Activated effector memory CD4-positive, alpha-beta T cell treated with Interleukin-2 at 50 U/mL for 16 hours (primary cell): ENCODE measurements at places on chromosomes 11 and 22.

DNA sequence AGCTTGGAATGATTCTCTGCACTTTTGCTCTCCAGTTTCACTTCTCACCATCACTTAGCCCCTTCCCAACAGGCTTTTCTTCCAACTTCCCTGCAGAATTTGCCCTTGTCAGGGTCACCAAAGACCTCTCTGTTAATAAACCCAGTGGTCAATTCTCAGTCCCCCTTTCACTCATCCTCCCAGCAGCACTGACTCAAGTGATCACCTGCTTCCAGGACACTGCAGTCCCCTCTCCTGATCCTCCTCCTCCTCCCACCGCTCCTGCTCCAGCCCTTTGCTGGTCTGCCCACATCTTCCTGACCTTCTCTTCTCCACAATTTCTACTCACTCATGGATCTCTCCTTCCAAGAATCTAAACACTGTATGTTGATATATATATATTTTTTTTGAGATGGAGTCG, 57.9 kb downstream of the SHISAL1 start:
- DNase-seq, result no peak

DNA sequence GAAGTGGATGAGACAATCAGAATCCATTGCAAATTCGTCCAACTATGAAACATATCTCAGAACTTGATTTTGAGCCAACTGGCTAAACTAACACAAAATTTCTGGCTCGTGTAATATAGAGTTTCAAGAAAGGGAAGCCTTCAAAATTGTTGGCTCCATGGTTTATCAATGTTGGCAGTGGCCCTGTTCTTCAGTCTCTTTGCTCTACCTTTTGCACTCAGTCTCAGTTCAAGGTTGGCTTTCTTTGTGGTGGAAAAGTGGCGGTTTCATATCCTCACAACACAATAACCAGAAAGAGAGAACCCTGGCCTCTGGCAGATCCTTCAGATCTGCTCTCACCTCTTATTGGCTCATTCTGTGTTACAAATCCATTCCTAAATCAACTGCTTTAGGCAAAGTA, 473.8 kb upstream of the API5 start:
- no peak for DNase-seq

GRCh38 chr22:48973694-48974041, 854.0 kb downstream of the BRD1 start:
- DNase-seq, result no peak

- DNase-seq, result no peak
Measured at GRCh38 chr11:40338739-40339138, 1120.7 kb downstream of the LRRC4C start.

- DNase-seq, result no peak
Measured at GRCh38 chr11:129739339-129739738, 76.3 kb upstream of the TMEM45B start.

DNA sequence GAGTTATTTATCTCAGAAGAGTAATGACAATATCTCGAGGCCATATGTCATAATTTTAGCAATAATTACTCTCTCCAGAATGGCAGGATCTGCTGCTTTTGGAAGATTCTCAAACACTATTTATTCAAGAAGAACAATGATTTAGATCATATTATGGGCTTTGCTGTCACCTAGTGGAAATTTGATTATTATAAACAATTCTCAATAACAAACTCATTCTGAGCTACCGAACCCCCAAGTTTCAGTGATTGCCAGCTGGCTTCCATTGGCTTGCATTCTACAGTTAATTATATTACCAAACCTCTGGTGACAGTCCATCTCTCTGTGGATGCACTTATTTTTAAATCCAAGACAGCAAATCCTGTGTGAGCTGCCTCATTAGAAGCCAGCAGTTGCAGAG, 27.9 kb upstream of the SLC36A4 start:
- no peak for DNase-seq

DNA sequence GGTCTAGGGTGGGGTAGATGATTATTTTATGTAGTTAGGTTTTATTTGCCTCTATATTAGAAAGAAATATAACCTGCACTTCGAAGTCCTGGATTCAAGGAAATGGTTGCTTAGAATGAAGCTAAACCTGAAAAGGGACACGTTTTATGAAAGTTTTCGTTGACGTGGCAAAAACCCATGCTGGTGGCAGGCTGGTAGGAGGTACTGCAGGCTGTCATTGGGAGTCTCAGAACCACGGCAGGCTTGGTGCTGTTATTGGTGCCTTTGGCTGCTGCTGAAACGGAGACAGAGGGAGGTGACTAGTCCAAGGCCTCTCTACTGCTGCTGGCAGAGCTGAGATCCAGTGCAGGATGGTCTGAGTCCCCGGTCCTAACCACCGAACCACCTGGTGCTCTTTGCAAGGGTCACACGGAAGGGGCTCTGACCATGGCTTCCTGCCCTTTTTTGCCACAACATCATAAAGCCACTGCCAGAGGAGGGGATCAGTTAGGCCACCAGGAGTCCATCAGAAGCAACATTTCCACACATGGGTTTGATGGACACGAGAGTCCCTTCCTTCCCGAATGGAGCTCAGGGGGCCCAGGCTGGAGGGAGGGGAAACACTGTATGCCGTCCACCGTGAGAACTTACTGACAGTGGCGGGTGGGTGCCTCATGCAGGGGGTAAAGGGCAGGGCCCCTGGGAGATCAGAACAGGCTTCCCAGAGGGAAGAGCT, 13.4 kb downstream of the CSF2RB start:
- no peak for DNase-seq

DNA sequence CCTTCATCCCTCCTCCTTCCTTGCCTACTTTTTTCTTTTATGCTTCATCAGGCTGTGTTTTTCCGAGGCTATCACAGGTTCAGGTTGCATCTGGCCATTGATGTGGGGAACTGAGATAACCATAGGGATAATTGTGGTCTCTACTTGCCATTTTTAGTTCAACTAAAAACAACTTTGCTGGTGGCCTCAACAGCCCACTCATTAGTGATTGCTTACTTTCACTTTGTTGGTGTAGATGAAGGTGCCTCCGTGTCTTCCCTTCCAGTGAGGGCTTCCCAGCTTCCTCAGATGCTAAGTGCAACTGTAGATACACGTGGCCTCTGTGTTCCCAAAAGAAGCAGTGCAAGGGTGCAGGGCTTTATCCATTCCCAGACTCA, 35.0 kb downstream of the KCNJ1 start:
- DNase-seq, result no peak

- DNase-seq, result no peak
Measured at GRCh38 chr11:45997599-45997998, 75.1 kb downstream of the LARGE2 start.

DNA sequence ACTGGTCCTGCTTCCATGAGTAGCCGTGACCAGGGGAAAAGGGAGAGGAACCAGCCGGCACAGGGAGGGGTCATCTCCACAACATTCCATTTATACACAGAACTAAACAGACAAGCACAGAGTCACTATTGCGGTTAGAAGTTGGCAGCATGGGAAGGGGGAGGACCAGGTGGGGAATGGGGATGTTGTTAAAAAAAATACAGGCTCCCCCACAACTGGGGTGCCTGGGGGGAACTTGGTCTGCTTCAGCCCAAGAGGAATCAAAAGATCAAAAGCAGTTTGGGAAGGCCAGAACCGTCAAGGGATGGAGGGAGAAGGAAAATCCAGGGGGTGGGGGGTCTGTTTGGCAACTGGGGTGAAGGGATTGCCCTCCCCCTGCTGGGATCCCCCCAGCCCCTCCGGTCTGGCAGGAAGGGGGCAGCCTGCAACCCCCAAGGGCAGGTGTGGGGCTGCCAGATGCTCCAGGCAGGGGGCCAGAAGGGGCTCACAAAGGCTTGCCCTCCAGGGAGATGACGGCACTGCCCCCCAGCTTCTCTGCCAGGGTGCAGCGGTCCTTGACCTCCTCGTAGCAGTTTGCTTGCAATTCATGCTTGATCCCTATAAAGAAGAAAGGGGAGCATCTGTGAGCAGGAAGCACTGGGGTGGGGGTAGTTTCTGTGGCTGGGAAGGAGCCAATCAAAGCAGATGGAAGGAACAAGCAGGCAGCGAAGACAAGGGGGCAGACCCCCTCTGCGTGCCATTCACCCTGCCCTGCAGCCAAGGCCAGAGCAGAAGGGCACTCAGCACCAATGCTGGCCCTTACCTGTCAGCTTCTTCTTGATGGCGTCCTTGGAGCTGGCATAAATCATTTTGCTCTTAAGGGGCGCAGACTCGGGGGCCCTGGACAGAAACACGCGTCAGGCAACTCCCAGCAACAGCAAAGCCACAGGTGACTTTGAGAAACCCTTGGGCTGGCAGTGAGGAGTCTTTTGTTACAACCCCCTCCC, 2.8 kb downstream of the CFL1 start:
- DNase-seq, result no peak

DNA sequence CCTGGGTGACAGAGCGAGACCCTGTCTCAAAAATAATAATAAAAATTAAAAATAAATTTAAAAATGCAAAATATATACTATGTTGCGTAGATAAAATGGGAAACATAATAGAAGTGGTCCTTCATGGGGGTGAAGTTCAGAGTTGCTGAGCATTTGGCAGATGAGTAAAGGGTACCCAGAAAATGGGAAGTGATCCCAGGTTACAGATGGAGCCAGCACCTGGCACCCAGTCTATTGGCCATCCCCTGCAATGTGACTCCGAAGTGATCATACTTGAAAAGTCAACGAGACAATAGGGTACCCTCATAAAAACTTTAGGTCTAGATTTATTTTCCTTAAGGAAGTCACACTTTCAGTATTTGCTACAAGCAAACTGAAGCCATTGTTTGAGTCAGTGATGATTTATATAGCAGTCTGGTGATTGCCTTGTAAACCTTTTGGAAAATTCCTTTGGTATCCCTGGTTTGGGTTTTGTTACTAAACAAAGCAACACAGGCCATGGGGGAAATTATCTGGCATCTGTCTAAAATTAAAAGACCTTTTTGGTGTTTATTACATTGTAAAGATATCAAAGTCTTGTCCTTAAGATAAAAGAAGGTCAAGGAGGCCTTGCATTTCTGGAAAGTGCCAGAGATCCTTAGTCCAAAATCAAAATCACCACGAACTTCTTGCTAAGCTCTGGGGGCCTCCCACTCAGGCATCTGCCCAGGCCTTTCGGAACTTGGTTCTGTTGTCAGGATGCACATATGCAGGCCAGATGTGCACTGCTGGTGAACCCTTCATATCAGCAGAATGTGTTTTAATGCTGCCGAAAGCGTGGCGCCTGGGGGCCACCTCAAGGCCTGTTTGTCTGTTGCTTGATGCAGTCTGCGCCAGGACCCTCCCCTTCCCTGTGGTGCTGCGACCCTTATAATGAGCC, 4.3 kb downstream of the SMARCB1 start:
- no peak for DNase-seq

- DNase-seq, result peak; percentile 9
Measured at GRCh38 chr11:34624069-34624468, 3.2 kb downstream of the EHF start.
